ENCODE measurements at places on chromosomes 2 and 18.

GRCh38 chr2:107728586-107728985 lies 98.1 kb upstream of the RGPD4 start:
- H3K4me1 ChIP-seq: no peaks in the 10 kb centered on the region
- no peaks in the 10 kb centered on the region for H3K36me3 ChIP-seq
- no peak overlapping the region for H3K27ac ChIP-seq
- no peak overlapping the region for H3K4me3 ChIP-seq
- H3K27me3 ChIP-seq: no peaks in the 10 kb centered on the region
- DNase-seq: no peak

DNA sequence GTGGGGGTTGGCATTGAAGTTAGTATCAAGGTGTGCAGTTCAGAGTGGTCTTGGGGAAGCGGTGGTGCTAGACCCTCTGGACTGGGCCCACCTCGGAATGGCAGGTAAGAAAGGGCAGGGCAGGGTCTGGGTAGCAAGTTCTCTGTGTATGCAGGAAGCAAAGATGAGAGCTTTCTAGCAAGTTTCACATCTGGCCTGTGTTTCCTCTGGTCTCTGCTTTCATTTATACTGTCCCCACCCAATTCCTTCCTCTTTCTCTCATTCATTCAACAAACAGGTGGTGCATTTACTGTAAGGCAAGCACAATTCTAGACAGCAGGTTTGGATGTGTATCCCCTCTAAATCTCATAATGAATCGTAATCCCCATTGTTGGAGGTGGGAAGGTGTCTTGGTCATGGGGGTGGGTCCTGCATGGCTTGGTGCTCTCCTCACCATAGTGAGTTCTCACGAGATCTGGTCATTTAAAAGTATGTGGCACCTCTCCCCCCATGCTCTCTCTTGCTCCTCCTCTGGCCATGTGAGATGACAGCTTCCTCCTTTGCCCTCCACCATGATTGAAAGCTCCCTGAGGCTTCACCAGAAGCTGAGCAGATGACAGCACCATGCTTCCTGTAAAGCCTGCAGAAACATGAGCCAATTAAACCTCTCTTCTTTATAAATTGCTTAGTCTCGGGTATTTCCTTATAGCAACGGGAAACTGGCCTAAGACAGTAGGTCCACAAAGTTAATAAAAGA lies 51.8 kb downstream of the PKDCC start:
- no peaks in the 10 kb centered on the region for H3K36me3 ChIP-seq
- no peak overlapping the region for H3K27ac ChIP-seq
- no peak overlapping the region for H3K4me3 ChIP-seq
- DNase-seq: no peak

DNA sequence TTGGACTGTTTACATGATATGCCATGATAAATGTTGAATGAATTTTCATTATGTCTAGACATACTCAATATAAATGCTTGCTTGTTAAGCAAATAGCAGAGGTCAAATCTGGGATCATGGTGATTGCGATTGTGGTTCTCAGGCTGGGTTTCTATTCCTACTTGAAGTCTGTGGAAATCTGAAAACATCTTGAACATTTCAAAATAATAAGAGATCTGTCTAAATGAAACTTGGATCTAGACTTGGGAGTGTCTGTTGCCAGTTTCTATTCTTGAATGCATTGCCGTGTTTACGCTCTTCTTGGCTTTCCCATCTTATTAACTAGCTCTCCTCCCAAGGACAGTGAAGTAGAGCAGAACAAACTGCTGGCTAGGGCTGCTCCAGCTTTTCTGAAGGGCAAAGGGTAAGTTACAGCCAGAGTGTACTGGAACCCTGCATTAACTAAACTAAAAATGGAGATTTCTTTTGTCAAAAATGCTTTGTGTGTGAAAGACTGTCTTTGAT lies 127.7 kb downstream of the DTNA start:
- no peaks in the 10 kb centered on the region for H3K4me1 ChIP-seq
- H3K4me3 ChIP-seq: no peak overlapping the region
- no peaks in the 10 kb centered on the region for H3K27me3 ChIP-seq

DNA sequence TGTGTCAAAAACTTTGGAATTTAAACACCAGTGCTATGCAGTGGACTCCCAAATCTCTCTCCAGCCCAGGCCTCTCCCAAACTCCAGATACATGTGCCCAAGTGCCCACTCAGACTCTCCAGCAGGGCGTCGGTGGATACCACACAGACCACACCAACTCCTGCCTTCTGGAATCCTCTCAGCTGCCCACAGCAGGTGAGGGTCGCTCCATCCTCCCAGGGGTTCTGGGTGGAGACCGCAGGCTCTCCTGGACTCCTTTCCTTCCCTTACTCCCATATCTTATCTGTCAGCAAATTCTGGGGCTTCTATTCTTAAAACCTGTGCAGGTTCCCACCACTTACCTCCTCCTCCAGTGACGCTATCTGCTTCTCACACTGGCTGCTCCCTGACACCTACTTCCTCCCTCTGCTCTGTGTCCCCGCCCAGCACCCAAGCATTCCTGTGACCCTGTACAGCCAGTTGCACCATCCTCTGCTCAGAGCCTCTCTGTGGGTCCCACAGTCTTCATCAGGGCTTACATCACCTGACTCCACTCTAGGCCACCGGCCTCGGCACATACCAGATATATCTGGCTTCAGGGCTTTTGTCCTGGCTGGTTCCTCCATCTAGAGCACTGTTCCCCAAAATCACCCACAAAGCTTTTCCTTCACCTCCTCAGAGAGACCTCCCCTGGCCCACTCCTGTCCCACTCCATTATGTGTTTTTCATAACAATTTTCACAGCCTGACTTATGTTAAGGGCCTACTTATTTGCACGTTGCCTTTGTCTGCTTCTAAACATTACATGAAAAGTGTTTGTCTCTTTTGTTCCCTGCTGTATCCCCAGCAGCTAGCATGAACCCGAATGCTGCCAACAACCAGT lies 2.6 kb upstream of the IMP4 start:
- no peak for DNase-seq
- no peak overlapping the region for H3K27ac ChIP-seq
- no peaks in the 10 kb centered on the region for H3K27me3 ChIP-seq
- H3K36me3 ChIP-seq: peaks cover 14% of the 10 kb centered on the region

DNA sequence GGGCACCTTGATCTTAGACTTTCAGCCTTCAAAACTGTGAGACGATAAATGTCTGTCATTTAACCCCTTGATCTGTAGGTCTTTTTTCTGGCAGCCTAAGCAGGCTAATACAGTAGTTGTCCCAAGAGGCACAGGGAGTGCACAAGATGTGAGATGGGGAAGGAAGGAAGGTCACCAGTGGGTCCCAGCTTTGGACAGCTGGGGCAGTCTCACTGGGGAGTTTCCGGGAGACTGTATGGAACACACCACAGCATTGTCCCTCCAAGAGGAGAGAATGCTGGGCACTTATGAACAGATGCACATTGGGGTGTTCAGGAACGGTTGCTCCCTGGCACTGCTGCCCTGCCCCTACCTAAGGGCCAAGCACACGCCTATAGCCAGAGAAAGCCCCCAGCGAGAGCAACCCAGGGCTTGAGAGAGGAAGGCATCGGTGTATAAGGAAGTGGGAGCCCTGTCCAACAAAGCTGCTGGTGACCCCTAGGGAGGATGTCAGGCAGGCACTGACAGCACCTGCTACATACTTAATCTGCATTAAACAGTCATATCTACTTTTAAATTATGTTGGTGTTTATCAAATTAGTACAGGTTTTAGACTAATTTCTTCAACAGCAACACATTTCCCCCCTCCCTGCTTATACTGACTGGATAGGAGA lies 11.6 kb upstream of the NCK2 start:
- H3K27ac ChIP-seq: no peak overlapping the region
- DNase-seq: no peak
- H3K4me1 ChIP-seq: peaks cover 19% of the 10 kb centered on the region
- no peaks in the 10 kb centered on the region for H3K27me3 ChIP-seq
